ENCODE measurements at places on chromosomes 4 and X. TPM values are rescaled to one million over a fixed set of nuclear protein-coding genes. Genes with fewer than 3 reads are reported as not detected.

DNA sequence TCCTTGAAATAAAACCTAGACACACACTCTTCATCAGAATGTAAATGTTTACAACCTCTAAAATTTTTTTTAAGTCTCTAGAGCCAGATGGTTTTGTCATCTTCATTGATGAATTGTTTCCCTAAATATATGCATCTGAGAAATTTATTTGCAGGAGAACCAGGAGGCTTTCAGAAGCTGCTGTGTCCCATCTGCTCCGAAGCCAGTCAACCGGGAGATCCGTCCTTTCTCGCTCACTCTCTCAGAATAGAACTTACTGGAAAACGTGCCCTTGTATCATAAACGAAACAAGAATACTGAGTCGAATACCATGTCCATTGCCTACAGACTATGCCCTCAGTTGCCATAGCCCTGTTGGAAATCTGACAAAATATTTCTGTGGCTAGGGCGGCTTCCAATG lies 103.5 kb downstream of the SLC34A2 start:
- DNase-seq, result no peak

DNA sequence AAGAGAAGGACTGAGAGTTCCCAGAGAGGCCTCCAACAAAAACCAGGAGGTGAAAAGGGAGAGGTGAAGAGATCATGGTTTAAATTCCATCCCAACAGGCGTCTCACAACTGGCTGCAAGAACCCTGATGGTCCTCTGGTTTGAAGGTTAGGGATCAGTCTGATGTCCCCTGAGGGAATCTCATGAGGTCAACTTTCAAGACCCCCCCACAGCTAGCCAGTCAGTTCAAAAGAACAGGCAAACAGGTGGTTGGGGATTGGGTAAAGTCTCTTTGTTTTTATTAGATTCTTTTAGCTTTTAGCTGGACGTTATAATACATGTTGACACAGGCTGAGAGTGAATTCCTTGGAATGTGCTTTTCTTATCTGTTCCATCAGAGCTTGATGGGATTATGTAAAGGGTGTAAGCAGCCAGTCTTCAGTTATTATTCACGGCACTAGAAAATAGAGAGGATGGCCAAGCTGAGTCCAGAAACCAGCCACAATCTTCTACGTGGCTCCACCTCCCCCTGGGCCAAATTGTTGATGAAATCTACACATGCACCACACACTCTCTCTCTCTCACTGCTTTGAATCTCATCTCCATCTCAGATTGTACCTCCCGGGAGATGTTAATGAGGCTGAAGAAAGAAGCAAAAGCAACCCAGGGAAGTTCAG lies 20.8 kb downstream of the ENPP6 start:
- no peak for DNase-seq

DNA sequence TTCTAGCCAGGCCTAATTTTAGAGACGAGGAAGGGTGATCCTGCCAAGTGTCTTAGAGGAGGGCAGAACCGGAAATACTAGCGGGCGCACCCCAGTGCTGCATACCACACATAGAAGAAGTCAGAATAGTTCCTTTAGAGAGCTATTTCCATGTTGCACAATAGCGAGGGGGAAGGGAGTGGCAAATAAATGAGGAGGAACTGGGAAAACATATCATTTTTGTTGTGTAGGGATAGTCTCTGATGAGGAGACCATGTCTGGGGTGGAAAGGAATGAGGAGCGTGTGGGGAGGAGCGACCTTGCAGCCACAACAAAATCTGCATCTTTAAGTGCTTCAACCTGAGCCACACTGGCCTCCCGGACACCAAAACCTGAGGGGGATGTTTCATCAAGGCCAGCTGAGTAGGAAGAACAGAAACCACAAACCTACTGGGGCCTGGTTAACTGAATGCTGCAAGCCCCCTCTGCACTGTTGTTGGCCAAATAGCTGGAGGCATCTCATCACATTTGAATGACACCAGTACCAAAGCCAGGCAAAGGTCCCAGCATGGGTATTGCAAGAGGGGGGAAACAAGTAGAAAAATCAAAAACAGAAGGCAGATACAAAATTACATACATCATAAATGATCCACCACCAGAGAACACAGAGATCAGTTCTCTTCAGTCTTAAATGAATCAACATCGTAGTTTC lies 26.7 kb upstream of the C1QTNF7 start:
- DNase-seq, result peak; percentile 43

DNA sequence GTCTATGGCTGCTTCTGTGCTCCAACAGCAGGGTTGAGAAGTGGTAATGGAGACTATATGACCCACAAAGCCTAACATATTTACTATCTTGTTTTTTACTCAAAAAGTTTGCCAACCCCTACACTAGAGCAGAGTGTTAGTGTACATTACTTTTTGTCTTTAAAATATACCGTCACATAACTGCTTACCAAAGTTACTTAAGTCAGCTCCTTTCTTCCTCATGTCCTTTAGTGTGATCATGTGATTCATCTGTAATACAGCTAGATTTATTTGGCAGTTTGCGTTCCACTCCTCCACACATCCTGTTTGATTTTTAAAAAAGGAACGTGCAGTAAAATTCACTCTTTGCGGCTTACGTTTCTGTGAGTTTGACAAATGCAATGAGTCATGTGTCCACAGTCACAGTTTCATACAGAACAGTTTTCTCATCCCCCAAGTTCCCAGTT lies 162.4 kb upstream of the GPRIN3 start:
- DNase-seq, result no peak

GRCh38 chr4:163665521-163666331 lies 171.2 kb downstream of the TMA16 start:
- DNase-seq, result no peak

GRCh38 chr4:106762666-106763443 lies 273.3 kb downstream of the DKK2 start:
- DNase-seq, result no peak

DNA sequence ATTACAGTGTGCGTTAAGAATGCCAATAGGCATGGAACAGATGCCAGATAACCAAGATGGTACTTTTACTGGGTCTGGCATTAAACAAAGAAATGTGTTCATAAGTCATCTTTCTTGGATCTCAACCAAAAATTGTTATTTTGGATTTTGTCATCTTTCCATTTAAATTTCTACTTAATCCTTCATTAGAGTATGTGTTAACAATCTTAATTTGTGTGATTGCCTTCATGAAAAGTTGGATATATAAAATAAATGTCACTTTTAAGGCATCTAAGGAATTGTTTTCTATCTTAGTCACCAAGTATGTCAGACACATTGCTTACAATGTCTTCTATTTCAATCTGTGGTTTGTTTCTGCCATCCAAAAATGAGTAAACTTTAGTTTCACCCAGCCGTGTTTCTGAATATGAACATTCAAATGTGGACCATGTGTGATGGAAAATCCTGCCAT lies 87.5 kb downstream of the PALLD start:
- no peak for DNase-seq

DNA sequence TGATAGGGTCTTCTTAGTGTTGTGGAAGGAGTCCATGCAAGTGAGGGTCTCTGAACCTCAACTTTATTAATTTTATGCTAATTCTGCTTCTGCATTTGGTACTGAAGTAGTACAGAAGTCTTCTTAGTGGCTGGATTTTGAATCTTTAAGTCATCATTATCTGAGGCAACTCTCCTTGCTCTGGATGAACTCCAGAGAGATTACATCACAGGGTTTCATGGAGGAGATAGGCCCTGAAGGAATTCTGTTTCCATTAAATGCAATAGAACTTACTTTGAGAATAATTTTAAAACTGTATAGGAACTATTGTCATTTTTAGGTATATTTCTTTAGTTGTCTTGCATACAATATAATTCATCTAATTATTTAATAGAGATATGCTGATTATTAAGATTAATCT lies 451.2 kb downstream of the FAT4 start:
- no peak for DNase-seq

GRCh38 chr4:139441029-139441428 lies 12.9 kb upstream of the RAB33B start:
- no peak for DNase-seq

- DNase-seq, result no peak
Observed at GRCh38 chr4:13938299-13938698, 310.8 kb upstream of the BOD1L1 start.

GRCh38 chr4:1211891-1212545 lies 36.9 kb downstream of the CTBP1 start:
- DNase-seq, result no peak

- DNase-seq, result no peak
Observed at GRCh38 chr4:144202081-144202480, 61.6 kb upstream of the GYPA start.

ASMT gene
- total RNA-seq, result 0.45 TPM

SPATA4 gene
- 0.20 TPM for total RNA-seq

MAP3K15 gene
- 1.6 TPM for total RNA-seq

ATOH1 gene
- not detected for total RNA-seq

All from mesothelial cell of epicardium (in vitro differentiated cells).